ENCODE measurements at places on chromosomes 13 and 19.

DNA sequence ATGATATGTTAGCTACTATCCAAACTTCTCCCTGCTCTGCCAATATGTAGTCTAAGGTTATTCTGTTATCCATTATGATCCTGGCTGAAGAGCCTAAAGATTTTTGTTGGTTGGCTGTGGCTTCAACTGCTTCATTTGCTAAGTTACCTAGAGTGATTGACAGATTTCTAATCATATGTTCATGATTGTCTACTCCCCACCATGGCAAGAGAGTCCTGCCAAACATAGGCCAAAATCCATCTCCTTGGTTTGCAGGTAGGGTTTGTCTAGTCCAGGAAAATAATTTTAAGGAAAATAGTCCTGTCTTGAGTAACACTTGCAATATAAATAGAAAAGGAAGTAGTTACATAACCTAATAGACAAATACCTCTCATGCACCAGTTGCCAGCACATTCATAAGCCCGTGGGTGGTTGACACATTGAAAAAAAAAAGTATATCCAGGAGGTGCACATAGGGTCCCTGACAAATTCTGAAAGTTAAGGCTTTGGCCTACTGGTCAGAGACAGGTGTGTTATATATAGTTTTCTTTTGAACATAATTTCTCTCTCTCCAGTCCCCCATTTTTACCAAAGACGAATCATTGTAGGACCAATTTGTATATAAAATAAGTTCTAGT lies 5.4 kb upstream of the CBY2 start:
- no peak for DNase-seq

- no peak for DNase-seq
Observed at GRCh38 chr19:37999309-38000213, 92.6 kb downstream of the SIPA1L3 start.

GRCh38 chr13:26155568-26155967 lies 66.5 kb downstream of the RNF6 start:
- DNase-seq: no peak

GRCh38 chr13:45141369-45141768 lies 21.1 kb downstream of the GTF2F2 start:
- no peak for DNase-seq

DNA sequence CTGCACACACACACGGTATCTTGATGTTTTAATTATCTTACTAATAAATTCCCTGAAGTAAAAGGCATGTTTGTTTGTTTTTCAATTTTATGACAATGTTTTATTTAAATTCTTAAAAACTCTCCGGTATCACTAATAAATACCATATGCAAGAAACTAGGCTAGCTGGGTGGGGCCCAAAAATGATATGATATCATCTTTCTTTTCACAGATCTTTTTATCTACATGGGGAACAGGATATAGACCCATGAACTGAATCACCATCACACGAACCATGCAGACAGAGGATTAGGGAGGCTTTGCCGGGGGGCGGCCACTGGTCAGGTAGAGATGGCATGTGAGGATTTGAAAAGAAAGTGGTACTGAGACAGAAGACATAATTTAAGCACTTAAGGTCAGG lies 266.4 kb downstream of the ENOX1 start:
- DNase-seq: no peak

GRCh38 chr19:42697884-42698283 lies 42.4 kb downstream of the PSG3 start:
- no peak for DNase-seq

DNA sequence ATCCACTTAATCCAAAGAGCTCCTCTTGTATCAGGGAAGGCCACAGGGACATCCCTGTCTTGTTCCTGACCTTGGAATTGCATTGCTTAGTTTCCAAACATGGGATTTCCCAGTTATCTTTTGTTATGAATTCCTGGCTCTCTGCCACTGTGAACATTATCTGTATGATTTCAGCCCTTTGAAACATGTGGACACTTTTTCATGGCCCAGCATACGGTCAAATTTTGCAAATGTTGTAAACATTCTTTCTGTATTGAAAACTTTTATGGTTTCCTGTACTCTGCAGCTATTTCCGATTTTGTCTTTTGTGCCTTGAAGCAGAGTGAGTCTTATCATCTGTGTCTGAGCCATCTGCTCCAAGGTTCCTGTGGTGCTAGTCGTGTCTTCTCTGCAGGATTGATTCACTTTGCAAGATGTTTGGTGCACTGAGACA lies 4.5 kb upstream of the CFAP97D2 start:
- DNase-seq: no peak

GRCh38 chr19:12779162-12779993 lies 4.0 kb upstream of the HOOK2 start:
- DNase-seq: peak; percentile 66

GRCh38 chr19:16025108-16026101 lies 50.9 kb upstream of the TPM4 start:
- DNase-seq: no peak

DNA sequence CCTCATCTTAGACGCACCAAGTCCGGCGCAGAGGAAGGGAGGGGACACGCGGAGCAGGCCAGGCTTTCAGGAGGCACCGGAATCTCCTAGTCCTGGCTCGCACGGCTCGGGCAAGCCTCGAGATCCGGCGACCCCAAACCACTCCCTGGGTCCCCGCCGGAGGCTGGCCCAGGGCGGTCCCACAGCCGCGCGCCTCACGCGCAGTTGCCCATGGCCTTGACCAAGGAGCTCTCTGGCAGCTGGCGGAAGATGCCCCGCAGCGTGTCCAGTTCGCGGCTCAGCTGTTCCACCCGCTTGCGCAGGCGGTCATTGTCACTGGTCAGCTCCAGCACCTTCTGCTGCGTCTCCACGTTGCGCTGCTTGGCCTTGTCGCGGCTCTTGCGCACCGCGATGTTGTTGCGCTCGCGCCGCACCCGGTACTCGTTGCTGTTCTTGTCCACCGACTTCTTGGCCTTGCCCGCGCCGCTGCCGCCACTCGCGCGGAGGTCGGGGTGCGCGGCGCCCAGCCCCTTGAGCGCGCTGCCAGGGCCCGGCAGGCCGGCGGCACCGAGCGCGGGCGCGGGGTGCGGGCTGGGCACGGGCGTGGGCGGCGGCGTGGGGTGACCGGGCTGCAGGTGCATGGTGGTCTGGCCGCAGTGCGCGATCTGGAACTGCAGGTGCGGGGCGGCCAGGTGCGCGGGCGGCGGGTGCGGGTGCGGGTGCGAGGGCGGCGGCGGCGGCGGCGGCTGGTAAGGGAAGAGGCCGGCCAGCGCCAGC lies 1.0 kb downstream of the CEBPA start:
- DNase-seq: peak; percentile 32

DNA sequence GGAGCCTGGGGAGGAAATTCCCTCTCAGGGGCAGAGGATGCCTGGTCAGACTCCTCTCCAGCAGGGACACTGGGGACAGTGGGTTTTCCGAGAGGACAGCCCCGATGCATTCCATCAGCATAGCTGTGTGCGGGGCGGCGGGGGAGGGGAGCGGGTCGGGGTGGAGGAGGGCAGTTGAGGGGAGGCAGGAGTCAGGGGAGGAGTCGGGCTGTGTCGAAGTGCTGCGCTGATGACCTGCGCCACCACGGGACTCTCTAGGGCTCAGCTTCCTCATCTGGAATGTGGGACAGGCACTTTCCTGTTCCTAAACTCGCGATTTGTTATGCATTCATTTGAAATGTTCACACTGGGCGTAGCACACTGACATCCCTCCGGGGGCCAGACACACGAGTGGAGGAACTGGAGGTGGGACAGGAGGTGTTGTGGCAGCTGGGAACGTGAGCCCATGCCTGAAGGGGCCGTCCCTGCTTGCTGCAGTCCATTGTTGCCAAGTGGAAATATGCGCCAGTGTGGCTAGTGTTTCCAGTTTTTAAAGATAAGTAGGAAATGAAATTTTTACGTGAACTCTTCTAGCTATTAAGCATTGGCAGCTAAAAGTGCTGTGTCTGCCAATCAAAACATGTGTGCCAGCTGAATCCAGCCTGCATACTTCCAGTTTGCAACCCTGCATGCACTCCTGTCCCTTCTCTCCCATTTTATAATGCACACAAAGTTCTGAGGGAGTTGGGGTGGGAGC lies 43.3 kb downstream of the FLT1 start:
- DNase-seq: no peak

- no peak for DNase-seq
Observed at GRCh38 chr19:49326165-49326704, 1.2 kb upstream of the SLC6A16 start.

GRCh38 chr13:34765446-34766180 lies 176.5 kb upstream of the NBEA start:
- DNase-seq: no peak

DNA sequence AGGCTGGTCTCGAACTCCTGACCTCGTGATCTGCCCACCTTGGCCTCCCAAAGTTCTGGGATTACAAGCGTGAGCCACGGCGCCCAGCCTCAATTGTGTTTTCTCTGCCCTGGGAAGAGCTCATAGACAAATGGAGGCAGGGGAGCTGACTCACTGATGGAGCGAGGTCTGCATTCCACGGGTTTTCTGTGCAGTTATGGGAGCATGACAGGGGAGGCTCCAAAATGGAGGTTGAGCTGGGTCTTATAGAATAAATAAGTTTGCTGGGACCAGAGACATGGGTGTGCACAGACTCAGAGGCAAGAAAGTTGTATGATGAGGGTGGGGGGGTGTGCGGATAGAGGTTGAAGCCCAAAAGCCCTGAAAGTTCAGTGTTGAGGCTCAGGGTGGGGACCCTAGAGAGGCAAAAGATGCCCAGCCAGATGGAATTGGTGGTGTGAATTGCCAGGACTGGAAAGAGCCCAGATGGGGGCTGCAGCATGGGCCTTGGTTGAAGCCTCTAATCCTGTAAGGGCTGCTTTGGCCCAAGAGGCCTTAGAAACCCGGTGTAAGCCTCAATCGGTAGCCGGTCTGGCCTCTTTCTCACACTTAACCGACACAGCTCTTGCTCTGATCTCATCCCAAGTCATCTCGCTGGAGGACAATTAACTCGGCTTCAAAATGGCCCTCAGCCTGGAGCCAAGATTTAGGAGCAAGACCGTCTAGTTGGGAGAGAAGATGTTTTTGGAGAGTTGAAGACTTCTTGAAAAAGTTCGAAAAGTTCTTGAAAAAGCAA lies 1.9 kb downstream of the TPM4 start:
- peak; percentile 25 for DNase-seq

DNA sequence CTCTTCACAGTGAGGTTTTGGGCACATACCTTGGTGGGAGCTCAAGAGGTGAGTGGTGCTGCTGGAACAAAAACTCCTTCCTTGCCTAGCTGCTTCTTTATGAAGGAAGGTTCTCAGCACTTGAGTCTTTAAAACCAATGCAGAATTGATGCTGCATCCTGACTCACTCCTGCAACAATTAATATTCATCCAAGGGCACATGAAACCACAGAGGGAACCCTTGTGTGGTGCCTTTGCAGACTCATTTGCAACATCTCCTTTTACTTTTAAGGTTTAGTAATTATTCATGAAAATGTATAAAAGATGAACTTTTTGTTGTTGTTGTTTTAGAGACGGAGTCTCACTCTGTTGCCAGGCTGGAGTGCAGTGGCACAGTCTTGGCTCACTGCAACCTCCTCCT lies 30.1 kb downstream of the OPA3 start:
- DNase-seq: no peak

- DNase-seq: no peak
Observed at GRCh38 chr19:46408664-46409039, 4.7 kb downstream of the CCDC8 start.

- no peak for DNase-seq
Observed at GRCh38 chr19:5128936-5129389, 160.1 kb downstream of the KDM4B start.

GRCh38 chr13:64397701-64398100 lies 2832.4 kb downstream of the PCDH9 start:
- no peak for DNase-seq

DNA sequence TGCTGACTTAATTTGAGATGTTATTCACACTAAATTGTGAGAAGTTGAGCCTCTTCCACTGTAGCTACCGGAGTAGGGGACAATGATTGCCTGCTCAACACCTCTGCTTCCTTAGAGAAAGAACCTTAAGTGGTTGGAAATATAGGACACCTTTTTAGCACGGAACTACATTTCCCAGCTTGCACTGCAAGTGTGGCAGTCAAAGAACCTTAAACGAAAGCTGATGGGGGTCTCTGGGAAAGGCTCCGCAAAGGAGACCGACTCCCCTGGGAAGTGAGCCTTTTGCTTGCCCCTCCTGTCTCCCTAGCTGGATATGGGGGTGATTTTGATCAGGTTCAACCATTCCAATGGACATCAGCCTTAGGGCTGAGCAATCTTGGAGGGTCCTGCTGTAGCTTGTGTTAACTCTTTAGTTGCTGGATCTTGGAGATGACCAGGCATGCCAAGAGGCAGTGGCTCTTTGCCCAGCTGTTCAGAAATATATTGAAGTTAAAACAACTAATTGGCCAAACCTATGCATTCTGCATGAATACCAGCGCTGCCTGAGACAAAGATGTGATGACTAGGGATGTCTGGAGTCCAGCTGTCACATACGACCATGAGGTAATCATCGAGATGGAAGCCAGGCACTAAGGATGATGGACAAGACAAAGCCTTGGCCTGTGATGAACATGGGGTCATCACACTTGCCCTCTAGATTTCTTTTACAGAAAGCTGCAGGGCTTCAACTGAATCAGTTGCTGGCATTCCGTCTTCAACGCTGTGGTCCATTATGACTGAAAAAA lies 286.5 kb downstream of the FOXO1 start:
- DNase-seq: no peak

- no peak for DNase-seq
Observed at GRCh38 chr19:31541396-31541795, 192.2 kb upstream of the TSHZ3 start.

GRCh38 chr19:50238043-50238442 lies 34.6 kb downstream of the MYH14 start:
- no peak for DNase-seq

DNA sequence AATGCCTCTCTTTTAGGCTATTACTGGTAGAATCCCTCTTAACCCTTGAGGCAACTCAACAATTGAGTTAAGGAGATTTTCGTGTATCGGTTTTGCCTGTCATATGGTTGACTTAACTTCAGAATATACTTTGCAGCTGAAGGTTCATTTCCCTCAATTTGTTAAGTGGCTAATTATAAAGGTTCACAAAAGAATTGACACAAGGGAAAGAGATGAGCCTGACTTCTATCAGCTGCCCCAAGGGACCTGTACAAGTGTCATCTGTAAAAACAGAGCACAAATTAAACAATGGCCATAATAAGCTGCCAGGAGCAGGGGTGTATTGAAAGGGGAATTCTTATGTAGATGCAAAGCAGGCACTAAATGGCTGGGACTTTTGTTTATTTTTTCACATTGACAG lies 334.8 kb upstream of the OBI1 start:
- DNase-seq: peak; percentile 74

GRCh38 chr19:16496613-16496983 lies 404 bp downstream of the C19orf44 start:
- no peak for DNase-seq

- peak; percentile 38 for DNase-seq
Observed at GRCh38 chr13:86810361-86810760, 860.8 kb upstream of the SLITRK5 start.

GRCh38 chr13:56189439-56189838 lies 951.3 kb upstream of the PRR20A start:
- peak; percentile 0 for DNase-seq

All from NCI-H524 (cell line).